Suppressor macrophage (primary cell): ENCODE measurements at places on chromosomes 6 and 20.

DNA sequence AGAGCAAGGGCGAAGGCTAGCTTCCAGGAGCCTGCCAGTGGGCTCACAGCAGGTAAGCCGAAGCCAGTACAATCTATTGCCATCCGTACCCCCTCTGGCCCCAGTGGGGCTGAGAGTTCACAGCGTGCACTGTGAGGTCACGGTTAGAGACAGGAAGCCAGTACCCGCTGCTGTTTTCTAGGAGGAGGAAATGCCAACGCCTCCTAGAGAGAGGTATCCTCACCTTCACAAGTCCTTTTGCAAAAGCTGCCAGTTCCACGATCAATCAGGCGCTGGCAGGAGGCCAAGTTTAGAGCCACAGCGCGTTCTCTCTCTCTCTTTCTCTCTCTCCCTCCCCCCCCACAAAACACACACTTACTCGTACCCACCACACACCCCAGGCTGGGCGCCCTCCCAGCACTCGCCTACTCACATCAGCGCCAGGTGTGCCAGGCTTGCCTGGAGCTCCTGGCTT lies 22.5 kb downstream of the COL9A1 start:
- no peak for DNase-seq

GRCh38 chr6:106184629-106185028 lies 98.5 kb downstream of the PRDM1 start:
- no peak for DNase-seq

GRCh38 chr20:49508435-49509199 lies 26.1 kb upstream of the KCNB1 start:
- peak; percentile 53 for DNase-seq

DNA sequence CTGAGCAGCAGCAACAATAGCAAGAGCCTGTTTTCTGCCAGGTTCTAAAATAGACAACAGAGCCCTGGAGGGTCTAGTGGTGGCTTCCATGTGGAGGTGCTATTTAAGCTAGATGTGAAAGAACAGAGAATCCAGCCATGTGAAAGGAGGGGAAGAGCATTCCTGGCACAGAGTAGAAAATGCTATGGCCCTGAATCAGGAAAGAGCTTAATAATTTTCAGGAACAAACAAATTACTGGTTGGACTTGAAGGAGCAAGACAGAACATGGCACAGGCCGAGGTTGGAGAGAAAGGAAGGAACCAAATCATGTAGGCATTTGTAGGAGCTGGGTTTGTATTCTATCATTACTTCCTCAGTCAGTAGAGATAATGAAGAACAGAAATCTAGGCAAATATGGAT lies 98.3 kb downstream of the AIG1 start:
- DNase-seq, result no peak

DNA sequence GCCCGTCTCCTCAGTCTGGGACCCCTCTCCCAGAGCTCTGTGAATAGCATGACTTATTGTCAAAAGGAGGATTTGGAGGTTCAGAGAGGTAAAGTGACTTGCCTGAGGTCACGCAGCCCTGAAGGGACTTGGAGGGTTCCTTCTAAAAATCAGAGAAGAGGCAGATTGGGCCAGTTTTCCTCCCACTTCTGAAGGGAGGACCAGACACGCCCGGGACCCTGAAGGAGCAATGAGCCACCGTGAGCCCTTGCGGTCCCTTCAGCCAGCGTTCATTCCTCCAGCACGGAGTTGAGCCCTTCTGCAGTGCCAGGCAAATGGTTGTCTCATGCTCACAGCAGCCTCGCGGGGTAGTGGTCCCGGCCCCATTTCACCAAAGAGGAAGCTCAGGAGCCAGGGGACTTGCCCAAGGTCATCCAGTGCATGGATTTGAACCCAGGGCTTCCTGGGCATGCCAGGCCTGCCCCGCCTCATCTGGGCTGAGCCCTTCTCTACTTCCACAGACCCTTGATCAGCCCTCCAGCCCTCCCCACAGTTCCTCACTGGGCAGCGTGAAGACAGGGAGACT lies 7.4 kb downstream of the SRC start:
- no peak for DNase-seq

GRCh38 chr6:43995137-43995536 lies 132.1 kb downstream of the MRPL14 start:
- DNase-seq, result no peak

GRCh38 chr20:330233-331149 lies 5.1 kb downstream of the SOX12 start:
- DNase-seq, result peak; percentile 87

GRCh38 chr20:38610521-38610920 lies 8.9 kb downstream of the ARHGAP40 start:
- no peak for DNase-seq

DNA sequence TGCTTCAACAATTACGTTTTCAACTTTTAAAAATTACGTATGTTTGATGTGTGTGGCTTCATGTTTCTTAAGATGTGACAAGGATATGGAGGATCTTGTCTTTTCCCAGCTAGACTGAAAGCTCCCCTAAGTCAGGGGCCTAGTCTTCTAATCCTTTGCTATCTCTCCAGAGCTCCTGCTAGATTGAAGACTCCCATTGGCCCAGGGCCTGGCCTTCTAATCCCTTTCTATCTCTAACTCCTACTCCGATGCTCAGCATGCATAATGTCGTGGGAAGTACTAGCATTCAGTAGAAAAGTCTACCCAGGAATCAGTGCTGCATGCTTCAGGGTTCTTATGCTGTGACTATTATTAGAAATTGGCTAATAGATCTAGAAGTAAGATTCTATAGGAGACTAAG lies 144.8 kb upstream of the SUPT3H start:
- no peak for DNase-seq

GRCh38 chr20:60202046-60202445 lies 243.8 kb downstream of the CDH26 start:
- no peak for DNase-seq

DNA sequence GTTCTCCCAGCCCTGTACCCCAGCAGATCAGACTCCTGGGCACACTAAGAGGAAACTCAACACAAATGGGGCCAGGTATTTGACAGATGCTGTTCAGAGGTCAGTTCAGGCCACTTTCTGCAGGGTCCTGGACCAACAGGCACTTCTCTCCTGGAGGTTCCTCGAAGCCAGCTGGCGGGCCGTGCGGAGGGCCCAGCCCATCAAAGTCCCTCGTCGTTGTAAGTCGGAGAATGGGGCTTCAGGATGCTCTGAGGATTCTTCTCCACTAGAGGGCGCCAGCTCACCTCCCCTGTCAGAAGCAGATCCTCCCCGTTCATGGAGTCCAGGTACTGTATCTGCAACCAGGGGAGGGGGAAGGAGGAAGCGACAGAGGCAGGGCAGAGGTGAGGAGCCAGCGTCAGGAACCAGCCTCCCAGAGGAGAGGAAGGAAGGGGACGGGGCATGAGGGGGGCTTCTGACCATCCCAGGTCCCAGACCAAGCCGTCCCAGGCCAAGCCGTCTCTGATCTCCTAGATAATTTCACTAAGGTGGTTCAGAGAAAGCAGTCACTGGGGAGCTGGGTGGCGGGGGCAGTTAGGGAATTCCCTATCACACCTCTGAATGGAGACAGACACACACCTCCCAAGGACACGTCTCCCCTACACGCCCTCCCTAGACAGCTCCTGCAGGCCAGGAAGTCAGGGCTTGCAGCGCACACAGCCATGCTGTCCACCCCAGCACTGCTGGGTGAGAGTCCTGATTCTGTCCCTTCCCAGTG lies 11.7 kb upstream of the FAM83C start:
- peak; percentile 88 for DNase-seq

DNA sequence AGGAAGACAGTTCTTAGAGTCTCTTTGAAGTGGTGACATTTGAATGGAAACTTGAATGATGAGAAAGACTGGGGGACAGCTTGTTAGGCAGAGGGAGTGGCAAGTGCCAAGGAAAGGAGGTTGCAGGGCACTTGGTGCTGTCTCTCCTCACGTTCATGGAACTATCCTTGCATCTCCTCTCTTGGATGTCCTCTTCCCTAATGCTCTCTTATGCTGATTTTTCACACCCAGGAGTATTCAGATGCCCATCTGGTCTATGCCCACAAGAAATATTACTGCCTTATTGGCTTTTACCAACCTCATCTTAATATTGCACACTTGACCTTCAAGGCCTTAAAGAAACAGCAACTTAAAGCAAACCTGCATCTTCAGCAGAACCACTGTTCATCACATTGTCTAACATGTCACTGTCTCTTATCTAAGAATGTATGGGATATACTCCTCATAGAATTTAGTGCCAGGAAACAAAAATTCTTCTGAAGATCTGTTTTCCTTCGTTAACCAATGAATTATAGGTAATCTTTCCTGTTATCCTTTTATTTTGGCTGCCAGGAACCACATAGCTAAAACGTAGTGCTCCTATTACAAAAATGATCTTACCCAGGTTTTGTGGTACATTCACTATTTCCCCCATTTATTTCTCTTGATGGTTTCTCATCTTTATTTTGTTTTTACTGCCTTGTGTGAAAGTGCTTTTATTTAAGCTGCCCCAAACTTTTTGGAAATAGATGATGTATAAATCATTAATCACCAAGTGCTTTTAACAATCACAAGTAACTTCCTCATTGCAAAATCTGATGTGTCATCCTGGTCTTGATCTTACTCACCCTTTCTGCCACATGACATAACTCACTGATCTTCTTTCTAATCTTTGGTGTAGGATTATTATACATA lies 12.8 kb downstream of the RGS17 start:
- DNase-seq, result peak; percentile 28

GRCh38 chr20:45850238-45850637 lies 7.0 kb downstream of the ACOT8 start:
- DNase-seq, result no peak

- DNase-seq, result no peak
Measured at GRCh38 chr20:49913399-49914047, 1.8 kb downstream of the SPATA2 start.

DNA sequence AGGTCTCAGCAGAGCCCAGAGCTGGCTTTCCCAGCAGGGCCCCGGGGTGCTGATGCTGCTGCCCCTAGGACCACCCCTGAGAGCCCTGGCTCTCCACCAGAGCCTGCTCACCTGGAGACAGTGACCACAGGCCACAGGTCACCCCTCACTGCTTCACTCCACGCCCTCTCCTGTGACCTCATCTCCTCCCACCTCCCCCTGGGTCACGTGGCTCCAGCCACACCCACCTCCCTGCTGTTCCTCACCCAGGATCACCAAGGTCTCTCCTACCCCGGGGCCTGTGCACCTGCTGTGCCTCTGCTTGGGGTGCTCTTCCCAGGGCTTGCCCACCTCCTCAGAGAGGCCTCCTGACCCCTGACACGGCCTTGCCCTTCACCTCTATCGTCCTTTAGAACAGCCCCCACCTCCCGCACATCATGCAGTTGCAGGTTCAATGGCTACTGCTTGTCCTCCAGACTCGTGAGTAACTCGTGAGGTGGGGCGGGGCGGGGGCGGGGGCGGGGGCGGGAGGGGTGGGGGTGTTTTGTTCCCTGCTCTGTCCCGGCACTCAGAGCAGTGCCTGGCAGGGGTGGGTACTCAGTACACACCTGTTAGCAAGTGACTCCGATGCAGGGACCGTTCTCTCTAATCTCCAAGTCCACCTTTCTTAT lies 468.0 kb downstream of the PREX1 start:
- DNase-seq, result no peak

- no peak for DNase-seq
Measured at GRCh38 chr20:51489611-51490010, 52.9 kb downstream of the NFATC2 start.

GRCh38 chr20:3646651-3647050 lies 16.5 kb downstream of the GFRA4 start:
- no peak for DNase-seq

- DNase-seq, result no peak
Measured at GRCh38 chr6:42099340-42100028, 42.9 kb downstream of the C6orf132 start.

DNA sequence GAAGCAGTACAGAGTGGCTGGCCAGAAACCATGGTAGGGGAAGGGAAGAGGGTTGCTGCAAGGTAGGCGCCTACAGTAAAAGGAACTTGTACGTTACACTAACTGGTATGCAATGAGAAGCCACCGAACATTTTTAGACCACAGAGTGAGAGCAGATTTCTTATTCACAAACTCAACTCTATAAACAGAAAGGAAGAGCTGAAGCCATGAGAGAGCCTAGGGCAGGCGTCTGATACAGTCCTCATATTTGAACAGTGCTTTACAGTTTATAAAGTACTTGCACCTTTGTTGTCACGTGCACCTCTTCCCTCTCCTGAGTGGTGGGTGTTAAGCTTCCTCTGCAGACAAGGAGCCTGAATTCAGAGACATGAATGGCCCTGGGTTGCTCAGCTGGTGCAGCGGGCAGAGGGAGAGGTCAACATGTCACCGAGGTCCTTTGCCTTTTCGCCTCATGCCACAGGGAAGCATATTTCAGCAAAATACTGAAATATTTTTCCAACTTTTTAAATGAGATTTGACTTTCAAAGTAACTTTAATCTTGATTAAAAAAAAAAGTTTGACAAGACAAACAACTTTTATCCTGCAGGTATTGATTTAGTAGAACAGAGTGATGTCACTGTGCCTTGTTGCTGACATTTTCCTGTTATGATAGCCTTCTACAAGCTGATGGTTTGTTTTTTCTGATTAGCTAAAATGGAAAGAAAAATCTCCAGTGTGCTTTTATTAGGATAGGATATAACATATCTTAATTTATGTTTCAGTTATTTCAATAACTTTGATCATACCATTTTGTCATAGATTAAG lies 23.8 kb downstream of the UST start:
- peak; percentile 20 for DNase-seq

GRCh38 chr6:29864037-29864810 lies 36.6 kb downstream of the HLA-G start:
- DNase-seq, result no peak

DNA sequence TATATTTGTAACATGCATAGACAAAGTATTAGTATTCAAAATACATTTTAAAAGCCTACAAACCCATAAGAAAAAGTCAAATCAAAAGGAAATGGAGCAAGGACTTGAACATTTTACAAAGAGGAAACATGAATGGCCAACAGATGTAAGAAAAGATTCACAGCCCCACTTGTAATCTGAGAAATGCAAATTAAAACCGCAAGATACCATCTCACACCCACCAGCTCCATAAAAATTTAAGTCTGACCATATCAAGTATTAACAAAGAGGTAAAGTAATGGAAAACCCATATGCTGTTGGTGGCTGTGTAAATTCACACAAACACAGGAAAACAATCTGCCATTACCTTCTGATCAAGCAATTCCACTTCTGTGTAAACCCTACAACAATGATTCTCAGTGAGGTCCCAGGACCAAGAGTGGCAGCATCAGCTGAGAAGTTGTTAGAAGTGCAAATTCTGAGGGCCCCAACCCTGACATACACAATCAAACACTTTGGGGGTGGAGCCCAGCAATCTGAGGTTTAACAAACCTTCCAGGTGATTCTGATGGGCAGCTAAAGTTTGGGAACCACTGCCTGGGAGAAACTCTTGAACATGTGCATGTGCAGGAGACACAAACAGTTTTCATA lies 30.9 kb downstream of the BCL2L1 start:
- no peak for DNase-seq

- no peak for DNase-seq
Measured at GRCh38 chr20:63856098-63856511, 5.2 kb upstream of the ABHD16B start.
